ENCODE measurements at places on chromosomes 2 and 18.

DNA sequence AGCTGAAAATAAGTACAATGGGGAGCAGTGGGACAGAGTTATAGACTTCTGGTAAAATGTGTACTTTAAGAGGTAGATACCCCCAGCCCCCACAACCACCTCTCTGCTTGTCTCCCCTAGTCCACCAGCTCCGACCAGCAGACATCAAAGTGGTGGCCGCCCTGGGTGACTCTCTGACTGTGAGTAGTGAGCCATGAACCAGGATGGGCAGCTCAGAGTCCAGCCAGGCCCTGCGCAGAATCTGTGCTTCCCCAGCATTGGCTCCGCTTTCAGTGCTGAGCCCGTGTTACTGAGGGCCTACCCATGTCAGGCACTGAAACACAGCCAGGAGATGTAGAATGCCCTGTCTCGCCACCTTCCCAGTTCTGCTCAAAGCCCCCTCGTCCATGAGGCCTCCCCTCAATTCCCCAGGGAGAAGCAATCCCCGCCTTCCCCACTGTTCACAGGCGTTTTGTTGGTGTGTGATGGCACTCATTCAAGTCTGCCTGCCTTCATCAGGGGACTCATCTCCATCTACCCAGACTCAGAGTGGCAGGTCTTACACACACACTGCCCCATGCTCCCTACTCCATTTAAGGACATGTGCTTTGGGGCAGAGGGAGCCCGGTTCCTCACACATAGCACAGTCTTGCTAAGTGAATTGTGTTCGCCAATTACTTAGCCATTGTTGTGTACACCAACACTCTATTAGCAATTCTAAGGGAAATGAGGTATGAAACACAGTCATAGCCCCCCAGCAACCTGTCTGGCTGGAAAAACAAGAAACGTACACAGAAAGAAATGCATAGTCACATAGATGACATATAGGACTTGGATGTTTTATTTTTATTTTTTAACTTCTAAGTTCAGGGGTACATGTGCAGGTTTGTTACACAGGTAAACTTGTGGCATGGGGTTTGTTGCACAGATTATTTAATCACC is 122.6 kb downstream of the PLB1 start:
- no peak for DNase-seq

DNA sequence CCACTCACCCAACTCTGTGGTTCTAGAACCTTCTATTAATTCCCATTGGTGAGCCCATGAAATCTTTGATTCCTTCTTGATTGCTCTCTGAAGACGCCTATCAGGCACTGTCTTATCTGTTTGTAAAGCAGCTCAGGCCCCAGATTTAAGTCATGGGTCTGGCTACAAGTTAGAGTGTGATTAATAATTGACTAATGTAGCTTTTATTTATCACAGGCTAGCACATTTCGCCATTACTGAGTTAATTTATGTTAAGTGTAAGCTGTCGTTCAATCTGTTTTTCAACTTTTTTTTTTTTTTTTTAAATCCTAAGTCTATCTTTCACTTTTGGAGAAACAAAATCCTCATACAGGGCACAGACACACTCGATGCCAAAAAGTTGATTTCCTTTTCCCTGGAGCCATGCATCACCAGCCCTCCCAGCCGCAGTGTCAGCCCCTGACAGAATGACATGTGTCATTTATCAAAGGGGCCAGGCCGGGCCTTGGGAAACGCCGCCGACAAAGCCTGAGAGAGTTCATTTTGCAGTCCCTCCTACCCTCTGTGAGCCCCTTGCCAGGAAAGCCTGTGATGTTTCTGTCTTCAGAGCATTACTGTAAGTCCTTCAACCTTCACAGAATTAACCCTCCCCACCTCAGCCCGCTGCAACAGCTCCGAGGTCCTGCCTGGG is 15.8 kb downstream of the TSHZ1 start:
- DNase-seq = no peak

DNA sequence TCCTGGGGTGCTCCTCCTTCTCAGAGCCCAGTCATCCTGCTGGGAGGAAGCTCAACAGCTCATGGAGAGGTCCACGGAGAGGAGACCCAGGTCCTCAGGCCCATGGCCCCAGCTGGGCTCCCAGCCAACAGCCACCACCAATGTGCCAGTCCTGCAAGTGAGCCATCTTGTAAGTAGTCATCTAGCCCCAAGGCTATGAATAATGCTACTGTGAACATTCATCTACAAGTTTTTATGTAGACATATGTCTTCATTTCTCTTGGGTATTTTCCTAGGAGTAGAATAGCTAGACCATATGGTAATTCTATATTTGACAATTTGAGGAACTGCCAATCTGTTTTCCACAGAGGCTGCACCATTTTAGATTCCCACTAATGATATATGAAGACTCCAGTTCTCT is 166.1 kb downstream of the MTCL1 start:
- DNase-seq = no peak

- no peak for DNase-seq
Measured at GRCh38 chr2:142425551-142425950, 294.7 kb upstream of the LRP1B start.

- DNase-seq = no peak
Measured at GRCh38 chr2:128371248-128371630, 52.6 kb upstream of the HS6ST1 start.

GRCh38 chr18:70493461-70493860 is 204.6 kb downstream of the SOCS6 start:
- no peak for DNase-seq

DNA sequence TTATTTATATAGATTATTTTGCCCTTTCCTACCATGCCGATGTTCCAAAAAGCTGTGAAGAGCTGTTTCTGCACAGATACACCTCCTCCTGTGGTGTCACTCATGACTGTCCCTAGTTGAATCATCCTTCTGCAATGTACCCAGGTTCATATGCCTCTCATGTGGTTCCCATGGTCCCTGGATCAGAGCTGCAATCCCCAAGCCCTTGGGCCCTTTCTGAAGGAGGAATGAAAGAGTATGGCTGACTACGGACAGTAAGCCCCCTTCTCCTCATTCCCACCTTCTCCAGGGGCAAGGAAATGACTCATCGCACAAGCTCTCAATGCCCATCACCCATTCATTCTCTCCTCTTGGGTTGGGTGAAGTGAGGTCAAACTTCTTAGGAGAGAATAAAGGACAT is 63.9 kb upstream of the ACVR1 start:
- DNase-seq = no peak

- DNase-seq = no peak
Measured at GRCh38 chr2:67604360-67604759, 207.2 kb downstream of the ETAA1 start.

- no peak for DNase-seq
Measured at GRCh38 chr2:33478968-33479731, 2.7 kb downstream of the RASGRP3 start.

DNA sequence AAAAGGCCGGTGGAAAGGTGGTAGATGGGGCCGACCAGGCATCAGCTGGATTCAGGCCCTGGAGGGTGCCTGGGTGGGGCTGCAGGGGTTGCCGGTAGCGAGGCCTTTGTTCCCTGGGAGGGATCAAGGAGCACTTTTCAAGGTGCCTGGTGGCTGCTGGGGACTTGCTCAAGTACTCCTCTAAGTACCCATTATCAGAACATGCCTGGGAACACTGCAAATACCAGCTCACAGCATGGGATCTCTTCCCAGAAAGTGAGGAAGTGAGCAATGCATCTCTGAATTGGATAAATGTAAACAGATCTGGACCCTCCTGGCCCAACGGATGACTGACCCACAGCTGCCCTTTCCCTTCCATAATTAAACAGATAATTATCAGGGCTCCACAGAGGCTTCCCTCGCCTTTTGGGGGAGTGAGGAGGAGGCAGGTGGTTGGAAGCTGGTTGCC is 210.5 kb downstream of the SH3RF3 start:
- DNase-seq = no peak

DNA sequence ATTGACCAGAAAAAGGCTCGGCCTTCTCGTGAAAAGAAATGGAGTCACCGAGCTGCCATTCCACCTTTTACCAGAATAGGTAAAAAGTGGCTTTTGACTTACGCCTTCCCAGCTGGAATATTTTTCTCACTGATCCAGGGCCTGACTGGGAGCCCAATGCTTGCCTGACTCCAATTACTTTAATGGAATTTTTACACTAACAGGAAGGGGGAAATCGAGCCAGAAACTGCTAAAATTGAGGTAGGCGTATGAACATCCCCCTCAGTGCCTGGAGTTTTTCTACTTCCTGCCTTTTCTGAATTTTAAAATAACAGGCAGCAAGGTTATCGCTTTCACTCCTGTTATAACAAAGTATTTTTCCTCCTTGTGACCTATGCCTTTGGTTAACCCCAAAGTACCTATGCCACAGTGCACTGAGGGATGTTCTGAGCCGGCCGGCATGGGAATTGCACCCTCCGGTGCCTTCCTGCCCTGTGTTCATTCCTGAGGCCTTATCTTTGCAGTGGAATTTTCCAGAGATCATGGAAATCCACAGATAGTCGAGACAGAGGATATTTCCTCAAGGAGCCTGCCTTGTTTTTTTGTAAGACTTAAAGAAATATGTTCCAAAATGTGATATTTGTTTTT is 18.3 kb upstream of the RPL31 start:
- no peak for DNase-seq

GRCh38 chr2:43397411-43397810 is 171.0 kb upstream of the ZFP36L2 start:
- no peak for DNase-seq

- DNase-seq = no peak
Measured at GRCh38 chr2:207766697-207767460, 2.8 kb downstream of the FZD5 start.

- DNase-seq = no peak
Measured at GRCh38 chr2:96542357-96542977, 5.9 kb downstream of the ARID5A start.

GRCh38 chr18:72878143-72878542 is 10.4 kb upstream of the NETO1 start:
- DNase-seq = no peak

DNA sequence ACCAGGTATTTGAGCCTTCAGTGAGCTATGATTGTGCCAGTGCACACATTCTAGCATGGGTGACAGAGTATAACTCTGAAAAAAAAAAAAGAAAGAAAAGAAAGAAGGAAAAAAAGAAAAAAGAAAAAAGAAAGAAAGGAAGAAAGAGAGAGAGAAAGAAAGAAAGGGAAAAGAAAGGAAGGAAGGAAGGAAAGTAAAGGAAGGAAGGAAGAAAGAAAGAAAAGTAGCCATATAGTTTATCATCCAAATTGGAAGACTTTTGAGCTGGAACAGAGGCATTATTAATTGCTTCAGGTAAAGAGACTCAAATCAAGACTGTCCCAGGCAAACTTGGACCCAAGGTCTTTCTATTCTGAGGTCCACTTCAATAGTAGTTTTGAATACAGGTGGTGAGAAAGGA is 32.9 kb upstream of the ZEB2 start:
- DNase-seq = no peak

- DNase-seq = no peak
Measured at GRCh38 chr2:237154082-237154638, 68.5 kb downstream of the COPS8 start.

Data from esophagus squamous epithelium (tissue), 5 donors.